ENCODE measurements at places on chromosomes 2 and 18.
A peak's percentile ranks its signal among the peaks of the same experiment; 100 is the strongest.

DNA sequence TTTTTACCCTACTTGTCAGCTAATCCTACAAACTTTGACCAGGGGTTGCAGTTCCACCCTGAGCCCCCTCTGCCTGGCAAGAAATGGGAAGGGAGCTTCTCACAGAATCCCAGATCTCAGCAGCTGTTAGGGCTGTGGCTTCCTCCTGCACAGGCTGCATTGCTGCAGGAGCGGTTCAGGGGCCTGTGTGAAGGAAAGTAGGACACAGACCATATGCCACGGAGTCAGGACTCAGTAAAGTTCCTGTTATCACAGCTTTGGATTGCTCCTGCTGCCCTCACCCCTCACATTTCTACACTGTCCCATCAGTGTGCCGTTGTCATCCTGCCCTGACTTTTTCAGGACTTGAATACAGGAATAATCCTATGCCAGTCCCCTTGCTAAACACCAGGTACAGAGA, 62.8 kb upstream of the SP3 start:
- DNase-seq = no peak

GRCh38 chr2:26575836-26576564, 65.2 kb downstream of the CIB4 start:
- DNase-seq = no peak

DNA sequence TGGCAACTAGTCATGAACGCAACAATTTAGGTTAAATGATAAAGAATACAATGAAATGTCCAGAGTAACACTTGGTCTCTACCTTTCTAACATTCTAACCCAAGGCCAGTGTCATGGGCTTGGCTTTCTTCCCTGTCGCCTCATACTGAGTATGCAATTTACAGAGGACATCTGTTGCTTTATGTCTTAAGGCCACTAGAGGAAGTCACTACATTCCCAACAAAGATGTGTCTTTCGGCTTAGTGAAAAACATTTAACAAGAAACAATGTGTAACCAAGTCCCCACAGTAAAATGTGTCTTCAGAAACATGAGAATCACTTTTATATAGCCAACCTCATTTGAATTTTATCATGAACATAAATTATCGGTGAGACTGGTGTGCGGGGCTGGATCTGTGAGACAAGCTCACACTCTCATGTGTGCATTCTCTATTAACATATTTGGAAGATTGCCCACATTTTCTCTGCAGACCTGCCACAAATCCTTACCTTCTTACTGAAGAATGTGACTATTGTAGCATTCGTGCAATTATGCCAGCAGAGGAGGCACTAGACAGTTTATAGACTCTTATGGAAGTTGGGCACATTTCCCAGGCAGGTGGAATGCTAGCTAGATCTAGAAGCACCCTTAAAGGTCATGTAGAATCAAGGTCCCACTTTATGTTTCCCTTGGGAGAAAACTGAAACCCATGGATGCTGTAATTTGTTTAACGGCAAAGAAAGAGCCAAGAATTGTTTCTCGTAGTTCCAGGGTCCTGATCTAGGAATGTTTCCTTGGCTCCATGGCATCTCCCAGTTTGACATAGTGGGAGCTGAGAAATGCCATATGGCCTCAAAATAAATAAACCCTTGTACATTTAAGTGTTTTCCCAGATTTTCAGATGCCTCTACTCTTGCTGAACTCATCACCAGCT, 101.8 kb downstream of the CD226 start:
- no peak for DNase-seq

- no peak for DNase-seq
Measured at GRCh38 chr2:44487052-44487451, 125.3 kb downstream of the CAMKMT start.

DNA sequence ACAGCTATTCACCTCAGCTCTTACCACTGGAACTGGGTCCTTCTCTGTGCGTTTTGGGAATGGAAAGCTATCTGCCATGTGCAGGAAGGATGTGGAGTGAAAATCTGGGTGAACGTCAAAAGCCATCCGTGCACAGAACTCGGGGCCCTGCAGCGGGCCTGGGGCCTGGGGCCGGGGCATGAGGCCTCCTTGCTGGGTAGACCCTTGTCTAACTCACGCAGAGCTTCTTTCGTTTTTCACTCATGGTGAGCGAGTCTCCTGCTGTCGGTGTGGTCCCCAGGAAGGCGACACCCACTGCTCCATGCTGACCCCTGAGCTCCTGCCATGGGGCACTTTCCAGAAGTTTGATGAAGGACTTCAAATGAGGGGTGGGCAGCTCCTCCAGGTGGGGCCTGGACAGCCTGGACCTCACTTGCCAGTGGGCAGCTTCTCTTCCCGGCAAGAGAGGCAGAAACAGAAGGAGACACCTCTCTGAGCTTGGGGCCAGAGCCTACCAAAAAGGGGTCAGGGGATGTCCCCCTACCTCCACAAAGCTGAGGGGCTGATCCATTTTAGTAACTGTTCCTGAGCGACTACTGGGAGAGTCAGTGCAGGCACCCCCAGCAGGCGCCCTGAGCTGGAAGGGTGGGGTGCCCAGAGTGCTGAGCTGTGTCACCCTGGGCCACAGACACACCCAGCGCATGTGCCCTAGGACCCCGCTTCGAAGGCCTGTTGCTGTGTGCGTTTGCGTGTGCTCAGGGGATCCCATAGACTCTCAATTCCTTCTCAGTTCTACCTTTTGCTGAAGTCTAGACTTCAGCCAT, 117.7 kb upstream of the HDAC4 start:
- DNase-seq = no peak

DNA sequence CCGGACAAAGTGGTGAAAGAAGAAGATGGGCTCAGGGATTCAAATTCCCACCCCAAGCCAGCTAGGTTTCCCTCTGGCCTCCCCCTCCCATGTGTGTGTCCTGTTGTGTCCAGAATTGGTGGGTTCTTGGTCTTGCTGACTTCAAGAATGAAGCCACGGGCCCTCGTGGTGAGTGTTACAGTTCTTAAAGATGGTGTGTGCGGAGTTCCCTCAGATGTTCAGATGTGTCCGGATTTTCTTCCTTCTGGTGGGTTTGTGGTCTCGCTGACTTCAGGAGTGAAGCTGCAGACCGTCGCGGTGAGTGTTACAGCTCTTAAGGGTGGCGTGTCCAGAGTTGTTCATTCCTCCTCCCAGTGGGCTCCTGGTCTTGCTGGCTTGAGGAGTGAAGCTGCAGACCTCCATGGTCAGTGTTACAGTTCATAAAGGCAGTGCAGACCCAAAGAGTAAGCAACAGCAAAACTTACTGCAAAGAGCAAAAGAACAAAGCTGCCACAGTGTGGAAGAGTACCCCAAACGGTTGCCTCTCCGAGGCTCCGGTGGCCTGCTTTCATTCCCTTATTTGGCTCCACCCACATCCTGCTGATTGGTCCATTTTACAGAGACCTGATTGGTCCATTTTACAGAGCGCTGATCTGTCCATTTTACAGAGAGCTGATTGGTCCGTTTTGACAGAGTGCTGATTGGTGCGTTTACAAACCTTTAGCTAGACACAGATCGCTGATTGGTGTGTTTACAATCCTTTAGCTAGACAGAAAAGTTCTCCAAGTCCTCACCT, 37.7 kb upstream of the KLF11 start:
- no peak for DNase-seq

GRCh38 chr2:101883860-101884259, 107.9 kb upstream of the IL1R2 start:
- peak; percentile 57 for DNase-seq

GRCh38 chr2:239300871-239301735, 99.7 kb downstream of the HDAC4 start:
- no peak for DNase-seq

GRCh38 chr2:217415316-217415715, 555.5 kb upstream of the TNP1 start:
- DNase-seq = no peak

- no peak for DNase-seq
Measured at GRCh38 chr2:79620679-79621078, 107.8 kb downstream of the CTNNA2 start.

DNA sequence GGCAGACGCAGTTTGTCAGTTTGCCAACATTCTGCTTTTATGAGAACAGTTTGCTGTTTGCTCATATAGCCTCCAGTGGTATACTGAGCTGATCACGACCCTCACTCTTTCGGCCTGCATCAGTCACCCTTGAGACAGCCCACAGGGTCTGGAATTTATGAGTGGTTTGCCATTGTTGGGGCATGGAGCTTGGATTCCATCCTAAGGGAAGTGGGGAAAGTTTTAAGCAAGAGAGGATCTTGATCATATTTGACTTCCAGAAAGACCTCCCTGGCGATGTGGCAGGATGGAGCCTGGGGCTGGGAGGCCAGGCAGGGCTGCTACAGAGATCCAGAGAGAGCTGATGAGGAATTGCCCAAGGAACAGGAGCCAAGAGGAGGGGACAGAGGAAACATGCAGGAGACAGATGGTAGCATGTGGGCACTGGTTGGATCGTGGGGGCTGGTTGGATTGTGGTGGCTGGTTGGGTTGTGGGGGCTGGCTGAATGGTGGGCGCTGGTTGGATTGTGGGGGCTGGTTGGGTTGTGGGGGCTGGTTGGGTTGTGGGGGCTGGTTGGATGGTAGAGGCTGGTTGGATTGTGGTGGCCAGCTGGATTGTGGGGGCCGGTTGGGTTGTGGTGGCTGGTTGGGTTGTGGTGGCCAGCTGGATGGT, 27.3 kb upstream of the GPR17 start:
- DNase-seq = no peak

DNA sequence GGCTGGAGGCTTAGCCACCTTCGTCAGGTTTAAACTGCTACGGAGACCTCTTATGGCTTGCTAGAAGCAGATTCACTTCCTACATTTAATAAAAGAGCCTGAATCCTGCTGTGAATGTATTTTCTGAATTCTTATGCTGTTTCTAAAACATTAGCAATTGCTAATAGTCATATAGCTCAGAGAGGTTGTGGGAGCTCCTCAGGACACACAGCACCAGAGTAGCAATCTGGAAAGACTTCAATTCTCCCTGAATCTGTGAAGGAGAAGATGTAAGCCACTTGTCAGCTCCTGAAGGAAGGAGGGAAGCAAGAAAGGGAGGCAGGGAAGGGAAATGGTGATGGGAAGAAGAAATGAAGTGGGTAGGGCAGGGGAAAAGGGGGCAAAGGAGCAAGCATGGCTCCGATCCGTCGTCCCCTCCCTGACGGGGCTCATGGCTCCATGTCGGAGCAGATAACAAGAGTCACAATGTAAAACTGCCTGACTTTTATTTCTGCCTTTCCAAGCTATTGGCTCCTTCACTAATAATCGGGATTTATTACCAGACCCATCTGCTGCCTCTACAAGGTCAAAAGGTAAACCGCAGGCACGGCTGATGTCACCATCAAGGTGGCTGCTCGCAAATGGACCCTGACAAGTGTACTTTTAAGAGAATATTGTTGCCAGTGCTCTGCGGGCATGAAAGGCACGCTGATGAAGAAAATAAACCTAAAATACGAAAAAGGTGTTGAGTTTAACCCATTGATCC, 656.0 kb upstream of the SALL3 start:
- no peak for DNase-seq

DNA sequence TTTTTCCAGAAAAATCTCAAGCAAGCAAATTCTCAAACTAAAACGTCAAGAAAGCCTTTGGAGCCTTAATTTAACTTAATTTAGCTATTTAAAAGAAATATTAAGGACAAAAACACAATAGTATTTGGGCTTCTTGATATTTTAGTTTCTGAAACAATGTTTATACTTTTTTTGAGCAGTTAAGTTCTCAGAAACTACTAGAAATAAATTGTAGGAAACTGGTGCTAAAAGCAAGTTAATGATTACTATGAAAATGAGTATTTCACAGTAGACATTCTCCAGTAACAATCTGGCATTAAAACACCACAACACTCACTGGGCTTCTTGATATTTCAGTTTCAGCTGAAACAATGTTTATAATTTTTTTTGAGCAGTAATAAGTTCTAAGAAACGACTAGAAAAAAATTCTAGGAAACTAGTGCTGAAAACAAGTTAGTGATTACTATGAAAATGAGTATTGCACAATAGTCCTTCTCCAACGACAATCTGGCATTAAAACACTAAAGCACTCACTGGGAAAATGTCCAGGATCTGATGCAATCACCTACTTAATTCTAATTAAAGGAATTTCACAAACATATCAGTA, 45.1 kb downstream of the TRAK2 start:
- DNase-seq = peak; percentile 41

DNA sequence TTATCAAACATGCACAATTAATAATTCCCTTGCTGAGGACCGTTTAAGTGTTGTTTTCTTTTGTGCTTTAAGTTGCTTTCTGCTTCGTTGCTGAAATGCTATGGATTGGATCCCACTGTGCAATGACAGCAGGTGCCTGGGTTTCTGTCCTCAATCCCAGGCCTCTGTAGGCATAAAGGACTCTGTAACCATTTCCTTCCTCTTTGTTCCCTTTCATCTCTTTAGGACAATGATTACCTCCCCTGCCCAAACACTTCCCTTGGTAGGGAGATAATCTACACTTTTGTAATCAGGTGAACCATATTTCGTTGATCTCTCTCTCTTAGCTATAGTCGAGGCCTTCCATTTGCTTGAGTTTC, 58.6 kb upstream of the LYPD6B start:
- no peak for DNase-seq

DNA sequence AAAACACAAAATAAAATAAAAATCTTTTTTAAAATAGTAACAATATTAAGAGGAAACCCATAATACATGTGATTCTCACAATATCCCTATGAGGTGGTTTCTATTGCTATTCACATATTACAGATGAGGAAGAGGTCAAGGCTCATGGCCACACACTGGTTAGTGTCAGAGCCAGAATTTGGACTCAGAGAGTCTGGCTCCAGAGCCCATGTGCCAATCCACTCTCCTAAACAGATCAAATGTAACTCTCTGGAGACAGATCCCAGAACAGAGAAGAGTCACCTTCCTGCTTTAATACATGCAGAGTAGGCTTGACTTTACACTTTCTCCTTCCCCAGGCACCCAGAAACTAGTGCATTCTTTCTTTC, 10.1 kb upstream of the SLC11A1 start:
- DNase-seq = no peak

DNA sequence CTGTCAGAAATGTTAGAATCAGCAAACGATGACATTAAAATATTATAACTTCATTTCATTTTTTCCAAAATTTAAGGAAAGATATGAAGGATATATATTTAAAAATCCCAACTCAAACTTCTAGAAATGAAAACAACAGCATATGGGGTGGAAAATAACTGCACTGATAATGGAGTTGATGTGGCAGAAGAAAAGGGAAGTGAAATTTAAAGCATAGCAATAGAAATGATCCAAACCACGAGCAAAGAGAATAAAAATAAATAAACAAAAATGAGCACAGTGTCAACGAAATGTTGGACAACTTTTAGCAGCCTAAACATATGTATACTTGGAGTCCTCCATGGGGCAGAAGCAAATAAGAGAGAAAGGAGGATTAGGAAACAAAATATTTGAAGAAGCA, 280.2 kb downstream of the KCNJ3 start:
- DNase-seq = no peak

- no peak for DNase-seq
Measured at GRCh38 chr2:174764280-174765255, at the start of gene CHRNA1. Gene CHRNA1 (minus strand): TSS chr2:174764472. CDS start chr2:174764394, 78 bp downstream.

- no peak for DNase-seq
Measured at GRCh38 chr2:101762451-101763171, 65.1 kb downstream of the MAP4K4 start.

- DNase-seq = no peak
Measured at GRCh38 chr2:49045083-49045482, 109.2 kb downstream of the FSHR start.
